ENCODE measurements at places on chromosomes 4 and X.

GRCh38 chr4:166039822-166040221 lies 166.8 kb downstream of the TLL1 start:
- DNase-seq, result no peak

- no peak for DNase-seq
Measured at GRCh38 chr4:18881556-18881955, 860.0 kb upstream of the LCORL start.

DNA sequence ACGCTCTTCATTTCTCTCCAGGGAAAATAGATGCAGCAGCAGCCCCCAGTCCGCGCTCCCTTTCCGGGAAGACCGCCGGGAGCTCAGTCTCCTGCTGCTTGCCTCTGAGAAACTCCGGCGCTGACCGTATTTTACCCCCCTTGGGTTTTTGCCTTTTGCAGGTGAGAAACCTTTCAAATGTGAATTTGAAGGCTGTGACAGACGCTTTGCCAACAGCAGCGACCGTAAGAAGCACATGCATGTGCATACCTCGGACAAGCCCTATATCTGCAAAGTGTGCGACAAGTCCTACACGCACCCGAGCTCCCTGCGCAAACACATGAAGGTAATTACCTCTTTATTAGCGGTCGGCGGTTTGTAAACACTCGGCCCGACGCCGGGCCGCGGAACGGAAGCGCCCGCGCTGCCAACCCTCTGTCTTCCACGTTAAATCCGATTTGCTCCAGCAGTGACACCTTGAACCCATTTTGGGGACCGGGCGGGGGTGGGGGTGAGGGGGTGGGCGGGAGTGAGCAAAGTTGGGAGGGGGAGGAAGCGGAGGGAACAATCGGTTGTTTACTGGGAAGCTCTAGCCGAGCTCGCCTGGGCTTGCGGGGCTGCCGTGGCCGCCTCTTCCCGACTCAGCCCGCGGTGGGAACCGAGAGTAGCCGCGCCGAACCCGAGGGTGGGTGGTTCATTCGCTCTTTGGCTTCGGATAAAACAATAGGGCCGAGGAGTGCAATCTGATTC lies 3.0 kb downstream of the ZIC3 start:
- DNase-seq, result no peak

GRCh38 chr4:1192091-1192492 lies 19.7 kb upstream of the SPON2 start:
- no peak for DNase-seq

GRCh38 chr4:75605928-75606327 lies 24.4 kb downstream of the CDKL2 start:
- no peak for DNase-seq

GRCh38 chr4:40434126-40434687 lies 99.1 kb downstream of the CHRNA9 start:
- DNase-seq, result no peak

- DNase-seq, result no peak
Measured at GRCh38 chr4:113635739-113636437, 125.7 kb downstream of the CAMK2D start.

DNA sequence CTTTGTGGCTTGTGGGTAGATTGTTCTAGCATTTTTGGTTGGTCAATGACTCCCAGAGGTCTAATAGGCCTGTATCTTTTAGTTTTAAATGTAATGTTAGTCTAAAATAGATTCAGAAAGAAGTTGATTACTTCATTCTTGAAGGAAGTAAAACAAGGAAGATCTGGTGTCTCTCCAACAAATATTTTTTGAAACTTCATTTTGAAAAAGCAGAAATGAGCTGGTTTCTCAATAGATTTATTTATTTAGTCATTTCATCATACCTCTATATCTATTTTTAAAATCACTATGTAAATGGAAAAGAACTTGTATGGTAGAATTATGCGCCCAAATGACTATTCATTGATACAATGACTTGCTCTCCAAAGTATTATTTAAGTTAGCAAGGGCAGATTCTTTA lies 7.2 kb downstream of the HTR2C start:
- DNase-seq, result no peak

DNA sequence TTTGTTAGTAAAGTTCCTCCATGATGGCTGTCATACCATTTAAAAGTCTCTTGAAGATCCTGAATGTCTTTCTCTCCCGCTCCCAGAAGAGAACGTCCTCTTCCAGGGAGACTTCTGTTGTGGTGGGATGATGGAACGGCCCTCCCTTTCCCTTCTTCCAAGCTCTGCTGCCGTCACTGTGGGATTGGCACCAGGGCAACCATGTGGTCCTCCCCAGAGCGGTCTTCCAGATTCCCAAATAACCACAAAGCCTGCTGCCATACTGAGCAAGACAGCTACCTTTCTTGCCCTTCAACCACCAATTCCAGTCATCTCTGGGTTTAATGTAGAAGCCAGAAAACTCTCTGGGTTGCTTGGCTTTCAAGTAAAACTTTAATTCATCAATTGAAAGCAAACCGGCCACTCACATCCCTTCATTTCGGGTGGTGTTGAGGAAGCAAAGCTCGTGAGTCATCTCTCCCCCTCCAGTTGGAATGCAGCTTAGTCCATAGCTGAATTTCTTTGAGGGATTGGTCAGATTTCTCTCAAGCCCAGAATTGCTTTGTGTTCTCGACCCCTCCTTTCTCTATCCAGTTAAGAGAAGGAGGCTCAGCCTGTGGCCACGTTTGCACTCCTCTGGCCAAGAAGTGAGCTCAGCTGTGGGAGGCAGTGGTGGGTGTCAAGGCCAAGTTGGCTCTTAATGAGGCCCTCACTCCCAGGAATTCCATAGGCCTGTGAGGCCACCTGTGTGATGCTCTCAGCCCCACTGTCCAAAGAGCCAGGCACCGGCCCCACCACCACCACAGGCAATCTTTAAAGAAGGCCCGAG lies 36.9 kb downstream of the FHDC1 start:
- no peak for DNase-seq

- DNase-seq, result no peak
Measured at GRCh38 chrX:42027367-42028000, 104.1 kb upstream of the CASK start.

GRCh38 chr4:47010912-47011446 lies 17.6 kb upstream of the GABRA4 start:
- no peak for DNase-seq

DNA sequence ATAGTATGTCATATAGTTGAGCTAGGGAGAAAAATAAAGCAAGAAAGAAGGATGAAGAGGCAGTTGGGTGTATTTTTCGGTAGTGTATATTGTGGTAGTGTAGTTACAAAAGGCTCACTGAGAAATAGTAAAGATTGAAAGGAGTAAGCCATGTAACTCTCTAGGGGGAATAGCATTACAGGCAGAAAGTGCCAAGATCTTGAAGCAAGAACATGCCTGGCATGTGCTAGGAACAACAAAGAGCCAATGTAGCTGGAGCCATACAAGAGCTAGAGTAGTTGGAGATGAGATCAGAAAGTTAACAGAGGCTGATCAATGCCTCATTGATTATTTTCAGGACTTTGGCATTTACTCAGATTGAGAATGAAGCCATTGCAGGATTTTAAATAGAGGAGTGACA lies 3.0 kb downstream of the ABCE1 start:
- no peak for DNase-seq

DNA sequence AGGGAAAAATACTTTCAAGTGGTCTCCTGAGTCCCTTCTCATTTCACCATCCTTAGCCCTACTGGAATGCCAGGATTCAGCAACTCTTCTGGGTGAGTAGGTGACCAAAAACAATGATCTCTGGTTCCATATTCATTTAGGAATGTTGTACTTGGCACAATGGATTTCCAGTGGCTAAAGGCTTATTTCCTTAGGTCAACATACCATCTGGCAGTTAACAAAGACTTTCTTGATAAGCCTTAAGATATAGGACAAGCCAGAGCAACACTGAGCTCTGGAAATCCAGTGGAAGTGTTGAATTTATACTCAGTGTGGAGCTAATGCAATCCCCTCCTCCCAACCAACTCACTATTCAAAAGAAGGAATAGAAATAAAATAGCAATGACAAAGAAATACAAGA lies 139.4 kb upstream of the EMCN start:
- DNase-seq, result no peak

DNA sequence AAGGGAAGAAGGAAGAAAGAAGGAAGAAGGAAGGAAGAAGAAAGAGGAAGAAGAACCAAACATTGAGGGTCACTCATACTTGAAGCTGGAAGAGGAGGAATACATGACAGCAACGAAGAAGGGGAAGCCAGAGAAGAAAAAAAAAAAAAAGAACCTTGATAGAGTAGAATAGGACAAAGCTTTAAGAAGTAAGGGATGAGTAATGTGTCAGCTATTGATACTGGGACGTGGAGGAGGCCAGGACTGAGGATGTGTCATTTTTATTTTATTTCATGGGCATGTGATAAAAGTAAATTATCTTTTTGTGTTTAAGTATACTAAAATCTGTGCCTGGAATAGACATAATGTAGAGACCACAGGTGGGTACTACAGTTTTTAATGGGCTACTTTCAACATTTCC lies 6.4 kb downstream of the EDA2R start:
- no peak for DNase-seq

GRCh38 chr4:177376024-177376423 lies 66.2 kb downstream of the AGA start:
- DNase-seq, result no peak

DNA sequence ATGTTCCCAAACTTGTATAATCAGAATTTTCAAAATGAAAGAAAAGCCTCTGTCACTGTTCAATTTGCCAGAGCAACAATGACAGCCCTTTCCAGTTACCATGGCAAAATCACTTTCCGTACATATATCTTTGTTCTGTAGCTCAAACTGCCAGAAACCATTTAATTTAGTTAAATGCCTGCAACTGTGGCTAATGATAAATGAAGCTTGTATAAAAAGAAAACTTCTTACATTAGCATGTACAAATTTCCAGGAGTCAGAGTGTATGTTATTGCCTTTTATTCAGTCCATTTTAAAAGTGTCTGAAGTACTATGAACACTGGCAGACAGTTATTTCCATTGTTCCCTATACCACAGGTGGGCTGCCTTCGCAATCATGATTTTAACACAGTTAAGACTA lies 30.3 kb downstream of the ARAP2 start:
- DNase-seq, result no peak

GRCh38 chrX:21838937-21839333 lies 482 bp upstream of the MBTPS2 start:
- DNase-seq, result no peak

- no peak for DNase-seq
Measured at GRCh38 chr4:61657016-61657415, 456.9 kb downstream of the ADGRL3 start.

- DNase-seq, result no peak
Measured at GRCh38 chr4:42638993-42639392, 17.9 kb downstream of the ATP8A1 start.

GRCh38 chr4:1579901-1580691 lies 104.0 kb downstream of the FAM53A start:
- peak; percentile 78 for DNase-seq

DNA sequence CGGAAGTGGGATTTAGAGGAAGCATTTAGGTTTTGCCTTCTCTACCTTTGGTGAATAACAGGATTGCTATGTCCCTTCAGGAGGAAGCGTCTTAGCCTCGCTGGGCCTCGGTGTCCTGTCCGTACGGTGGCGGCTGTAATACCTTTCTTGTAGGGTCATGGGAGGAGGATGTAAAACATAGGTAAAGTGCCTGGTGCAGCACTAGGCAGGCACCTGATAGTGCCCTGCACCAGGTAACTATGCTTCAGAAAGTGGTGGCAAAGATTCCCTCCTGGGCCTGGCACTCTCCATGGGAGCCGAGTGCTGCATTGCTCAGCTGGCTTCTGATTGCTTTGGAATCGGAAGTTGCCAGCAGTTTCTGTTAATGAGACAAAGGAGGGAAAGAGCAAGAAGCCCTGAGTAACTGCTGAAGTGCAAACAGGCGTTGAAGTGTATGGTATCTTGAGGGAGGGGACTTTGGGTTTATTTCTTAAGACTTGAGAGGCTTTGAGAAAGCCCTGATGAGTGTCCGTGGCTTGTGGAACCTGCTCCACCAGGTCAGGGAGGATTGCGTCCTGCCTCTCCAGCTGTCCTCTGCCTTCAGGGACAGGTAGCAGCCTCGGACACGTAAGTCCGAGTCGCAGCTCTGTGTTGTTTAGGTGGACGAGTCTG lies 45.8 kb downstream of the TBC1D14 start:
- no peak for DNase-seq

GRCh38 chr4:56612282-56612681 lies 68.8 kb downstream of the HOPX start:
- no peak for DNase-seq

DNA sequence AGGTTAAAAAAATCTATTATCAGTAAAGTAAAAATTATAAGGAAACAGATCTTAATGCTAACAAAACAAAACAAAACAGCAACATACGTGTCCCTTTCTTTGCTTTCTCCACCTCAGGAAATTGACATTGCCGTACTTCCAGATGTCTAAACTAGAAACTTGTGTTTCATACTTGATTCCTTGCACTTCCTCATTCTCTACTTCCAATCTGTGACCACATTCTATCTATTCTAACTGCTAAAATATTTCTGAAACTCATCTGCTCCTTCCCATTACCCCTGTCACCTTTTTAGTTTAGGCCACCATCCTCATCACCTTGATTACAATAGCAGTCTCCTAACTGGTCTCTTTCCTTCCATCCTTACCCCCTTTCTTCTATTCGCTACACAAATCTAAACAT lies 22.5 kb upstream of the RPA4 start:
- DNase-seq, result no peak

DNA sequence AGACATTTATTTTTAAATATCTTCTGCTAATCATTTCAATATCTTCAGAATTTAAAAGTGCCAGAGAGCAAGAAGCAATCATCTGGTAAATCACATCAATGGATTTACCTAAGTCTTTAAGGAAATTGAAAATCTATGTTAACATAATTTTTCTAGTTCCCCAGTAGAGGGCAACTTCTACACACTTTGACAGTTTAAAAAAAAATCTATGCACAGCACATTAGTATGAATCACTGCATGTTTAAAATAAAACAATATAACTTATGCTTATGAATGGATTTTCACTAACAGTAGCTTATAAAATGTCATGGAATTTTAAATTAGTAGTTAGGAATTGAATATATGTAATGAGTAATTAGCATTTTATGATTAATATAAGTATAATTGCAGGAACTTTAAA lies 126.5 kb downstream of the REELD1 start:
- no peak for DNase-seq

GRCh38 chr4:42642101-42642797 lies 14.7 kb downstream of the ATP8A1 start:
- no peak for DNase-seq

DNA sequence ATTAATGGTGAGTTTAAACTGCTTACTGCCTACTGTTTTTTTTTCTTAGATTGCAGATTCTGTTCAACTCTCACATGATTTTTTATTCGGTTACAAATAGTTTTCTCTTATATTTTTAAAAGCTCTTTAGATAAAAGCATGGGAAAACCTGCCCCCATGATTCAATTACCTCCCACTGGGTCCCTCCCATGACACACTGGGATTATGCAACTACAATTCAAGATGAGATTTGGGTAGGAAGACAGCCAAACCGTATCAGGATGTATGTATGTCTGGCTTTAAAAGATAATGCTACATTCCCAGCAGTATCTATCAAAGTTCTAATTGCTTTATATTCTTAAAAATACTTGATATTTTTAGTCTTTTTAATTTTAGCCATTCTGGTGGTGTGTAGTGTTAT lies 131.5 kb downstream of the JADE1 start:
- no peak for DNase-seq

Measured in activated T-cell treated with anti-CD3 and anti-CD28 coated beads for 24 hours (primary cell).